ENCODE measurements at places on chromosomes 2 and 18.
A peak's percentile ranks its signal among the peaks of the same experiment; 100 is the strongest.

DNA sequence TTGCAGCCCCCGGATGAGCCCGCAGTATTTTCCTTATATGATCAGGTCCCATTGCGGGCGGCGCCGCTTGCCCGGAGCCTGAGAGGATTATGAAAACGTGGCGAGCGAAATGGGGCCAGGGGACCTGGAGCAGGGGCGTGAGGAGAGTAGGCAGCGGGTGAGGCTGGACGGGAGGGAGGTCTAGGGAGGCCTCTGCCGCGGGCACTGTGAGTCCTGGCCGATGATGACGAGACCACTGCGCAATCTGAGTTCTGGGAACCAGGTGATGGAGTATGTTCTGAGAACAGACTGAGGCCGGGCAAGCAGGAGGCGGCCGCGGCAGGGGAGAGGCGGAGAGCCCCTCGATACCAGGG is 790 bp upstream of the ACAA2 start:
- peak; percentile 82 for DNase-seq

DNA sequence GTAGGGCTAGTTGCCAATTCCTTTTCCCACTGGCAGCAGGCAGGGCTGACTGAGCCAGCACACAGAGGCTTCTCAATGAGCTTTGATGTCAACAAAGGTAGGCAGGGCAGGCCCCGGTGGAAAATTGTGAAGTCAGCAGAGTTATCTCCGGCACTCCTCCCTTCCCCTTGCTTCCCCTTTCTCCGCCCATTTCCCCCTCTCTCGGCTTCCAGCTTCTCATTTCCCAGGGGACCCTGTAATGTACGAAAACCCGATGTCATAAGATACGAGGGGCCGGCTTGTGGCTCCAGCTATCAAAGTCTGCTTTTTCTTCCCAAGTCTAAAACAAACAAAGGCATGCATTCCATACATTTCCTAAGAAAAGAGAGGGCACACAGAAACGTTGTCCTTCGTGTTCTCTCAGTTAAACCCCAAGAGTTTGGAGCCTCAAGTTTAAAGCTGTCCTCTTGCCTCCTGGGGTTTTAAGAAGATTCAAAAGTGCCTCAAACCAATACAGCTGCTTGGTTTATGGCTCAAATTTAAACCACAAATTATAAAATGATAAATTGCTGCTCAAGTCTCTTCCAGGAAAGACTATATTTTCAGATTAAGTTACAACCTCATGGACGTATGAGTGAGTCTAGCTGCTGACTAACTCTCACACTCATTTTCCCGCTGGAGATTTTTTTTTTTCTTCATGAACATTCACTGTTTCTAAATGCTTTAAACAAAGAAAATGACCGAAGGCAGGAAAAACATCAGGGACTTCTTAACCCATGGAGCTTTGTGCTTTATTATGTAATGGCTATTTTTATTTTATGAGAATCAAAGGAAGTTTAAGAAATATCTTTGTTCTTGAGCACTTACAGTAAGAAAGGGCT is 27.2 kb upstream of the EML4 start:
- no peak for DNase-seq

DNA sequence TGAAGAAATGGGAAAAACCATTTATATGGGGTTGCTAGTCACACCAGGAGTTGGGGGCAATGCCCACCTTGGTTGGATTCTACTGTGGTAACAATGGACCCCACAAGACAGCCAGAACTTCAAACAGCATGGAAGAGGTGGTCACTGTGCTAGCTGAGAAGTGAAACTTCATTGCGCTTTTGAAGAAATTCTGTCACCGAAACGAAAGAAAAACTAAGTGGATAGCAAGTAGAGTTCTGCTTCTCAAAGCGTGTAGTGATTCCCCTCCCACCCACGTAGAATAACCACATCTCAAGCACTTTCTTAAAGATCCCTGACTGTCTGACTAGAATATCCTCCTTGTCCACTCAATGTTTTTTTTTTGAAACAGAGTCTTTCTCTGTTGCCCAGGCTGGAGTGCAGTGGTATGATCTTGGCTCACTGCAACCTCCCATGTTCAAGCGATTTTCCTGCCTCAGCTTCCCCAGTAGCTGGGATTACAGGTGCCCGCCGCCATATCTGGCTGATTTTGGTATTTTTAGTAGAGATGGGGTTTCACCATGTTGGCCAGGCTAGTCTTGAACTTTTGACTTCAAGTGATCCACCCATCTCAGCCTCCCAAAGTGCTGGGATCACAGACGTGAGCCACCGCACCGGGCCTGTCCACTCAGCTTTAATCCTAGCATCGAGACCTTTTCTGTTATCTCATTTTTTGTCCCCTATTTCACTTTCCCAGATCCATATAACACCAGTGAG is 30.1 kb upstream of the CCL20 start:
- no peak for DNase-seq

GRCh38 chr2:10544252-10544651 is 96.1 kb upstream of the ODC1 start:
- no peak for DNase-seq

GRCh38 chr2:44767691-44768090 is 173.8 kb upstream of the SIX3 start:
- no peak for DNase-seq

DNA sequence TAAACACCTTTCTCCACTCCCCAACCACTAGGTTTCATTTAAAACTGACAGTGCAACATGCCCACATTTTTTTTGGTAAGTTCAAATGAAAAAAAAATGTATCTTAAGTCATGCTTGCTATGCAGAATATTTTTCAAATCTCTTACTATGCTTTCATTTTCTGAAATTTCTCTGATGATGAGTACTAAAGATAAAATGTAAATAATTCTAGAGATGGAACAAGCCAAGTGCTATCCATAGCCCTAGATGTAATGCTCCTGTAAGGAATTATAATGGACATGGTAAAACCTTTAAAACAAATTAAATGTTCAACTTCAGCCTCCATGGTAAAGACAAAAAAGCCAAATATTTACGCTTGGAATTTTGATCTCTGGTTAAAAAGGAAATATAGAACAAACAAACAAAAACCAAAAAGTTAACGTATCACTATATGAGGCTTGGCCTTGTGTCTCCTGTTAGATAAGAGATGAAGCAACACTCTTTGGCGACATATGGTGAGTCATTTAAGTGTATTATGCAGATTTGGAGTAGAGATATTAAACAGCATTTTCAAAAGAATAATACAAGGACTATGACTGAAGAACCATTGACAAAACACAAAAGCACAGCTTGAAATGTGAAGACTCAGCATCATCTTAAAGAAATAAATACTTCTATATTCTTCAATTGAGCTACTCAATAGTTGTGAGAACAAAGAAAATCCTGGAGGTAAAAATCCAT is 392.0 kb upstream of the LYPD1 start:
- DNase-seq: no peak

DNA sequence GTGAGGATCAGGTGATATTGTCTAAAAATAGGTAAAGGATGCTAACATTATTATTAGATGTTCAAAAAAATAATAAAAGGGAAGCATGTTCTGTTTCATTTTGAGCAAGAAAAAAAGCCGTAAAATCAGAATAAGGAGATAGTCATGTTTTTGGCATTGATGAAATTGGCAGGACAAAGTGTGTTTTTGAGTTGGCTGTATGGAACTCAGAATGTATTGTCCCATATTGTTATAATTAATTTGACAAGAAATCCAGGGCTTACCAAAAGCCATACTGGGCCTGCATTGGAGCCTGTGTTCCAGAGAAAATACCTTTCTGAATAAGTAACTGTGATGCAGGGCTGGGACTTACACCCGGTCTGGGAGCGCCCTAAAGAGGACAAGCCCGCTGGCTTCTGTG is 232.0 kb downstream of the AGAP1 start:
- DNase-seq: no peak

DNA sequence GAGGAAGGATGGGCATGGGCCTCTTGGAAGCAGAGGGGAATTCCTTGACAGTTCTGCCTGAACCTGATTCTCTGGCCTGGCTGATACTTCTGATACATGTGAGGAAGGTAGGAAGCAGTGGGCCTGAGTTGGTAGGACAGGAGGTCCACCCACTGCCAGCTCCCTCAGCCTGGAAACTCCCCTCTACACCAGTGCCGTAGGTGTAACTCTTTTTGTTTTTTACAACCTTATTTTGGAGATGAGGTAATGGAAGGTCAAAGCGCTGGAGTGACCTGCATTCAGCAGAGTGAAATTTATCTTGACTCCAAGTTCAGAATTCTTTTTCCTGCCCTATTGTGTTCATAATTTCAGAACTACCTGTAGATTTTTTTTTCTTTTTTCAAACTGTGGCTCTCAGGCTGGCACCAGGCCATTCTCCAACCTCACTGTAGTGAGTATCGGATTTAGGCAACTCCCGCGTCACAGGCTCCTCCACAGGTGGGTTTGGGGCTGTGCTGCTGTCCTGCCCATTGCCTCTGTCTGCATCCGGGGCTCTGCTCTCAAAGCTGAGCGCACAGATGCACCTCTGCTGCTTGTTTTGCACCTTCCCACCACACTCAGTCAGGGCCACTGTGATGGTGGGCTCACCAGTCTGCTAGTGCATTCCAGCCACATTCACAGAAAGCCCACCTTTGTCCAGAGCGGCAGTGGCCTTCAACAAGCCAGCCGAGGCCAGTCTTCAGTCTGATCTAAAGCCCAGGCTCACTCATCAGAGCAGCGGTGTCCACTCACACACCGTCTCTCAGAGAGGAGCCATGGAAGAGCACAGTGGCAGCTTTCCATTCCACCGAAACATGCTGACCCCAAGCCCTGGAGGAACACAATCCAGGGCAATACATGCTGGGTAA is 87.2 kb downstream of the UXS1 start:
- DNase-seq: no peak

DNA sequence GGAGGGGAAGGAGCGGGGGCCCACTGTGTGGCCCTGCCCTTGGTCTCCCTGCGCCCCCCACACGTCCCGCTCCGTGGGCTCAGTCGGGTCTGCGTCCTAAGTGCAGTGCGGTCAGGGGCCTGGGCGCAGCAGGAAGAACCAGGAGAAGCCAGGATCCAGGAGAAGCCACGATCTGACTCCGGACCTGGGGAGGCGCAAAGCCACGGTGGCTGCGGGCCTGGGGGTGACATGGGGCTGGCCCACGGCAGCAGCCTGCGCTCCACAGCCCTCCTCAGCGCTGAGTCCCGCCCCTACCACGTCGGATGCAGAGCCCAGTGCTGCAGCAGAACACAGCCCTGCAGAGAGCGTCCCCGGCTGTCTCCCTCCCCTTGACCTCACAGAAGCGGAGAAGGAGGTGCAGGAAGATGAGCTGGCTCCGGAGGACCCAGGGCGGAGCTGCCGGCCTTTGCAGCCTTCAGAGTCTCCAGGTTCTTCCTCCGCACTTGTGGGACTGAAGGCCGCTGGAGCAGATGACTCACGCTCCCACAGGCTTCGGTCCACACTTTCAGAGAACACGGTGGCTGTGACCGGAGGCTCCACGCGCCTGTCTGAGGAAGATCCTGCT is 589.2 kb upstream of the SALL3 start:
- DNase-seq: no peak

- DNase-seq: no peak
These were observed 10.4 kb downstream of the UBE2E3 start for GRCh38 chr2:180990794-180991193.

- no peak for DNase-seq
These were observed 10.9 kb upstream of the NT5C1B start for GRCh38 chr2:18600255-18600613.

Measured in ecto neural progenitor cell (in vitro differentiated cells).